Activated CD4-positive, alpha-beta T cell treated with anti-CD3 and anti-CD28 coated beads, Interleukin-2, amount 50 U/mL, for 48 hours (primary cell): ENCODE measurements at places on chromosomes 11 and 22.

DNA sequence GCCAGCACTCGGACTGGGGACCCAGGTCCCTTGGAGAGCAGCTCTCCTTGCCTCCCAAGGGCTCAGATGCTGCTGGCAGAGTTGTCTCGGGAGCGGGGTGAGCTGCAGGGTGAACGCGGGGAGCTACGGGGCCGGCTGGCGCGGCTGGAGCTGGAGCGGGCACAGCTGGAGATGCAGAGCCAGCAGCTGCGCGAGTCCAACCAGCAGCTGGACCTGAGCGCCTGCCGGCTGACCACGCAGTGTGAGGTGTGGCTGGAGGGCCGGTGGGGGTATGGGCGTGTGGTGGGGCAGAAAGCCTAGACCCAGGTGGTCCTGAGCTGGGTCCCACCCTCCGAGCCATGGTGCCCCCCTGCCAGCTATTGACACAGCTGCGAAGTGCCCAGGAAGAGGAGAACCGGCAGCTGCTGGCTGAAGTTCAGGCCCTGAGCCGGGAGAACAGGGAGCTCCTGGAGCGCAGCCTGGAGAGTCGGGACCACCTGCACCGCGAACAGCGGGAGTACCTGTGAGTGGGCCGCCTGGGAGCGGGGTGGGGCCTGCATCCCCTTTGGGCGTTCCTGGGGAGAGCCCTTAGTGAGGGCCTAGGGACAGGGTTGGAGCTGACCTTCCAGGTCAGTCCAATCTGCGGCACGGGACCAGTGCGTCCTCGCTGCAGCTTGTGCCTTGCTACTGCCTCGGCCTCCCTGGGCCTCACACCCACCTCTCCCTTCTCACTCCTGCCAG is 5.8 kb upstream of the RPS6KA4 start:
- no peak for DNase-seq

DNA sequence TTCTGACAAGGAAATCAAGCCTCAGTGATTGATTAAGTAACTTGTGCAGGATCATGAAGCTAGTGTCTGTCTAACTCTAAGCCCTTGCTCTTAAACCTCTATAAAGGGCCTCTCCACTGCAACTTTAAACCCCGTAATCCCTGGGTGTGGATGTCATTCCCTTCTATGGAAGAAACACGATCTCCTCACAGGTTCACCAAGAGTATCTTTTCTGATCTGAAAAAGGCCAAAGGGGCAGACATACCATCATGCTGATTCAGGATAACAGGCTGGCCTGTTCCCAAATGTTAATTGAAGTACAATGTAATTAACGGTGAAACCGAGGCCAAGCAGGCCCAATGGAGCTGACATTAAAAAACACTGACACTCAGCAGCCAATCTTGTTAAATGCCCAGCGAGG is 17.1 kb downstream of the TTC12 start:
- no peak for DNase-seq

DNA sequence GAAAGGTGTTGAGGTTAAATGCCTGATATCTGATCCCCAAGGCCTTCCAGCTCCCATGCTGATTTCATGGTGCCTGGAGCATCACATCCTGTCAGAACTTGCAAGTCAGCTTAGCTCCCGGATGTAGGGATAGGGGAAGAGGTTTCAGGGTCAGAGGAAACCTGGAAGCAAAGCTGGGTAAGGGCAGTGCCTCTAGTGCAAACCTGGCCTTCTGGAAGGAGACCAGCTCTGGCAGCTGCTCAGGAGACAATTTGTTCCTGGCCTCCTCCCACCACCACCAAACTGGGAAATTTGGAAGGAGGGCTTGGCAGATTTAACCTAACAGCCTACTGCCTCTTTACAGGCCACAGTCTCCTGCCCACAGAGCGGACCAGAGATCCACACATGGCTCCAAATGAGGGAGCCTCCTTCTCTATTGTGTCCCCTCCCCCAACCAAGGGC is 9.2 kb upstream of the TSKU start:
- no peak for DNase-seq

DNA sequence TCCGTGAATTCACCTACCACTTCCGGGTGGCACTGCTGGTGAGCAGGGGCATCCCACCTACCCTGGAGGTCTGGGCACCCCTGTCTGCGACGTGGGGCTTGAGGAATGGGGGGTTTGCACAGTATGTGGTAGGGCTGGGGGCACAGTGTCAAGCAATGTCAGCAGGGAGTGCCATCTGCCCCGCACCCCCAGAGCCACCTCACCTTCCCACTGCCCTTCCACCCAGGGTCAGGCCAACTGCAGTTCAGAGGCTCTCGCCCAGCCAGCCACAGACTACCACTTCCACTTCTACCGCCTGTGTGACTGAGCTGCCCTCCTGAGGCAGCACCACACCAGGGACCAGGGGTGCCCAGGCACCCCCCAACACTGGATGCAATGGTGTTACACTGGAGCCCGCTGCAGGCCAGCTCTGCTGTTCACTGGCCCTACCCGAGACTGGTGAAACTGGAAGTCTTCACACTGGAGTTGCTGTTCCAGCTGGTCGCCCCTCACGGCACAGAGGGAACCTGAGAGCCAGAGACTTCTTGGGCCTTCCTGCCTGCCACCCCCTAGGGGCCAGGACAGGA is 6.5 kb downstream of the TMEM258 start:
- DNase-seq, result no peak

DNA sequence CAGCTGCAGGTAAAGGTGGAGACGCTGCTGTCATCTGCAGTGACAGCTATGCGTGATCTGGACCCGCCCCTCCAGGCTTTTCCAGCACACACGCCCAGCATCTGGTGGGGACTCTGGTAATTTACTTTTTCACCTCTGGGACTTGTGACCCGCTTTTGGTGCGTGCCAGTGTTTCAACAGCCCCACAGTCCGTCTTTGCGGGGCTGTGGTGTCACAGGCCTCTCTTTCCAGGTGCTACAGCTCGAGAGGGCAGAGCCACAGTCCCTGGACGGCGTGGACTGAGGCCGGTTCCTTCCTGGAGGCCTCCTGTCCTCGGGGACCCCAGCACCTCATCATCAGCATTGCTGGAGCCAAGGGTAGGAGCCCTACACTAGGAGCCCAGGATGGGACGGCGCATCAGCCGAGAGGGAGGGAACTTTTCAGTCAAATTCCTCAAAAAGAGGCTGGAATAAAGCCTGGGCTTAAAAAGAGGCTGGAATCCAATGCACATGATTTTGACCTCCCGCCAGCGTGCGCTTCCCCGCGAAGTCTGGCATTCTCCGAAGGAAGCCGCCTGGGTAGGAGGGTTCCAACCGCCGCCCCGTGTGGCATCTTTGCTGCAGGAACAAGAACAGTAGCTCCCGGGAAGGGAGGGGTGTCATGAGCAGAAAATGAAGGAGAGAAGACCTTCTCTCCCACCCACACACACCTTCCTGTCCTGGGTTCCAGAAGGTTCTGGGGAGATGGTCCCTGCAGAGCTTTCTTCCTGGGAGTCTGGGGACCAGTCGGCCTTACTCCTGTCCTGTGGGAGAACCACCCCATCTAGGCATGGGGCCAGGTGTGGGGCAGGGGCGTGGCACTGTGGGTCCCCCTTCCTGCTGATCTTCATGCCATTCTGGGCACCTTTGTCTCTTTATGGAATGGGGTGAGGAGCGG is 25.7 kb upstream of the KRTAP5-7 start:
- DNase-seq, result no peak

- no peak for DNase-seq
Measured at GRCh38 chr11:17601676-17602075, 54.6 kb downstream of the OTOG start.

DNA sequence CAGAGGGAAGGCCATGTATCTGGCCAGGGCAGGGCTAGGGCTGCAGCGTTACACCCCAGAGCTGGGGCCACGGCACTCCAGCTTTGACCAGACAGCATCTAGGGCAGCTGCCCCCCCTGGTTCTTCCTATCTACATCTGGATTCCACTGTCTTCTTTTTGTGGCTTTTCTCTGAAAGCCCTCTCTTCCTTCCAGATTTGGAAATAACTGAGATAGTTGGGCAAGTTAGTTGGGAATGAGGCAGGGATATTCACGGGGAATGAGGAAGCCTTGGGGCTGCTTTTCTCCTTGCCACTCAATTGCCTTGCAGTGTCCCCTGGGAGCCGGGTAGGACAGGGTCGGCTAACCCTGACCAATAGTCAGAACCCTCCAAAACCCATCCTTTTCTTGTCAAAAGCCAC is 26.8 kb downstream of the CLMP start:
- DNase-seq, result no peak

DNA sequence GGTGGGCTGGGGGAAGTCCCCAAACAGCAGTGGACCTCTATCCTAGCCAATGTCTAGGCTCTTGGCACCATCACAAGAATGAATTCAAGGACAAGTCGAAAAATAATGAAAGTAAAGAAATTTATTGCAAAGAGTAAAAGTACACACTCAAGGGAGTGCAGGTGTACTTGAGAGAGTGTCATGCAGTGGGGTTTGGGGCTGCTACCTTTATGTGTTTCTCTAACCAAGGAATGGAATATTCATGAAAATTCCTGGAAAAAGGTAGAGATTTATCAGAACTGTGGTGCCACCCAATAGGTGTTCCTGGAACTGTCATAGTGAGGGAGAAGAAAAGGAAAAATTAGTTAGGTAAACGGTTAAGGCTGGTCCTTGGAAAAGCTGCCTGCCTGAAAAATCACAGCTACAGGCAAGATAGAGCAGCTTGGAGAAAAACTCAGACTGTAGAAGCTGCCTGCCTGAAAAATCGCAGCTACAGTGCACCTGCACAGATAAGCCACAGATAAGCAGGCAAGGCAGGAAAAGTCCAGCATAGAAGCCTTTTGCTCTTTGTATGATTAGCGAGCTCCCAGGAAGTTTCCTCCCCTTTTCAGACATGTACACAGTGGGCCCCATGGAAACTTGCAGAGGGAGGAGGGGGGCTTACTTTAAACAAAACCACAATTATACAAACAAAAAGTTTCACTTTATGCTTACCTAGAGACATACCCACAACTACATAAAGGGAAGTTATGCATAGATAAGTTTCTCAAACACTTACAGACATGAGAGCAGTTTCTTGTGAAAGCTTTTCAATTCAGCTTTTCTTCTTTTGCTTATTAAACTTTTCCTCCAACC is 71.4 kb upstream of the B3GNT6 start:
- no peak for DNase-seq

DNA sequence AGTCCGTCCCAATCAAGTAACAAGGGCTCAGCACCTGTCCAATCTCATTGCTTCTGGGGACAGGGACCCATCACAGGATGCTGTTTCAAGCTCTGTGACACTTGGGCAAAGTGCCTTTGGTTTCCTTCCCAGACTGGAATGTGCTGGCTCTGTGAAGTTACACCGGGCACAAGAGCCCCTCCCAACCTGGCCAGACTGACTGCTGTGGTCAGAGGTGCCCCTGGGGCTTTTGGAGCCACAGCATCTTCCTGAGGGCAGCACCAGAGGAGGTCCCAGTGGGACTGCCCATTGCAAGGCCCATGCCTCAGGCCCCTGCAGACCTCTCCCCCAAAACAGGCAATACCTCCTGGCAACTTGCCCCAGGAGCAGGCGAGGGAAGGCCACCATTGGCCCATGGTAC is 155.2 kb upstream of the GRK3 start:
- no peak for DNase-seq

- DNase-seq, result no peak
Measured at GRCh38 chr11:22430141-22430541, 92.0 kb downstream of the SLC17A6 start.

GRCh38 chr11:109864834-109865547 is 228.2 kb upstream of the ZC3H12C start:
- DNase-seq, result no peak

DNA sequence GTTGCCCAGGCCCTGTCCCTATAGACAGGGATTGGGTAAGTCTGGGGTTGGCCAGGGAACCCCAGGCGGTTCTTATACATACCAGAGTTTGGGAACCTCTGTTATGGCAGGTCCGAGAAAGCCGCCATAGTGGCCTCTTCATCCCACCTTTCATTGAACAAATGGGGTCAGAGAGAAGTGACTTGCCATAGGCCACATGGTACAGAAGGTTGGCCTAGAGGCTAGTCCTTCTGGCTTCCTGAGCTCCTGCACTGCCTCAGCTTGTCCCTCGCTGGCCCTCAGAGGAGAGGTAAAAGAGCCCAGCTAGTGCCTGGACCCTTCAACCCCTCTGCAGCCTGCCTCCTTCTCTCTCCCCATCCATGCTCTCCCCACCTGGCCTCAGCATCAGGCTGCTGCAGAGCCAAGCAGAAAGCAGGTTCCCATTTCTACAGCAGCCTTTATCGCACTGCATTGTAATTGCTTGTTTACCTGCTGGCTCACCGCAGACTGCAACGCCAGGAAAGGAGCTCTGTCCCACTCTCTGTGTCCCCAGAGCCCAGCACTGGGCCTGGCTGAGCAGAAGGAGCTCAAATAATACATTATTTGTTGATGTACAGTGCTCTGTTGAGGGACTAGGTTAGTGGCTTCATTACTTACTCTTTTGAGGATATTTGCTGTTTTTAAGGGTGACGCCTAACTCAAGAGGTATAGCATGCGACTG is 103.6 kb downstream of the TRIM29 start:
- no peak for DNase-seq

- DNase-seq, result no peak
Measured at GRCh38 chr22:30208631-30209603, 37.6 kb downstream of the LIF start.

GRCh38 chr11:115660030-115660805 is 156.0 kb upstream of the CADM1 start:
- no peak for DNase-seq

DNA sequence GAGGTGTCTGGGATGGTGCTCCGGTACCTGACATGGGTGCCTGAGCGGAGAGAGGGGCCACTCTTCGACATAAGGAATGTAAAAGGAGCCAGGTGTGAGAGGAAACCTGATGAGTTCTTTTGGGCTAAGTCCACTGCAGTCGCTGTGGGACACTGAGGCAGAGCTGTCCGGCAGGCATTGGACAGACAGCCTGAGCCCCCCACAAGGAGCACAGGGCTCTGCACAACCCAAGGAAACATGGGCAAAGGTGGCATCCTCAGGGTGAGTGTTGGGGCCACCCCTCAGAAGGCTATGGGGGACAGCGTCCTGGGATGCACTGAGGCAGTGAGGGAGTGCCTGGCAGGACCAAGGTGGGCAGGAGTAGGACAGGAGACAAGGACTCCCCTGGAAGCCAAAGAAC is 57.7 kb upstream of the EMID1 start:
- DNase-seq, result no peak

GRCh38 chr11:69974528-69974927 is 103.6 kb upstream of the ANO1 start:
- no peak for DNase-seq
